Caco-2 (cell line): ENCODE measurements at places on chromosomes 12 and 14. TPM values are rescaled to one million over a fixed set of nuclear protein-coding genes. Genes with fewer than 3 reads are reported as not detected.

GRCh38 chr12:54159140-54159539 is 29.6 kb downstream of the SMUG1 start:
- peak; percentile 86 for DNase-seq

OR6C4 gene
- total RNA-seq, result not detected in 2 replicates

- DNase-seq, result no peak
Observed at GRCh38 chr12:104342147-104342546, 38.6 kb downstream of the EID3 start.

GRCh38 chr12:89346741-89347324 is 5.5 kb downstream of the DUSP6 start:
- no peak for DNase-seq

DNA sequence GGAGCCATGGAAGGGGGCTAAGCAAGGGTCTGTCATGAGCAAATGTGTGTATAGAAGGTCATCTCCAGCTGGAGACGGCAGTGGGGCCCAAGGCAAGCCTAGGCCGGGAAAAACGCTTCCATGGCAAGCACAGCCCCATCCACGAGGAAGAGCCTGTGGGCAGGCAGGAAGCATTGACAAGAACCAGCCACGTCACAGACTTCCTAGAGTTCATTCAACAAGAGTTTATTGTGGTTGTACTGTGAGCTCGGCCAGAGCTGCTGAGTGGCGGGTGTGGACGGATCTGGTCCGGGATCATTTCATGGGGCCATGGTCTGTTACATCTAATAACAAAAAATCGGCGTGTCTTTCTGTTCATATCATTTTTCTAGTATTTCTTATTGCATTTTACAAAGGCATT is 311.7 kb downstream of the TMEM121 start:
- DNase-seq, result no peak

MAP4K5 gene
- 48.4 and 48.6 TPM in 2 replicates for total RNA-seq

OR4E2 gene
- total RNA-seq, result not detected in 2 replicates

DNA sequence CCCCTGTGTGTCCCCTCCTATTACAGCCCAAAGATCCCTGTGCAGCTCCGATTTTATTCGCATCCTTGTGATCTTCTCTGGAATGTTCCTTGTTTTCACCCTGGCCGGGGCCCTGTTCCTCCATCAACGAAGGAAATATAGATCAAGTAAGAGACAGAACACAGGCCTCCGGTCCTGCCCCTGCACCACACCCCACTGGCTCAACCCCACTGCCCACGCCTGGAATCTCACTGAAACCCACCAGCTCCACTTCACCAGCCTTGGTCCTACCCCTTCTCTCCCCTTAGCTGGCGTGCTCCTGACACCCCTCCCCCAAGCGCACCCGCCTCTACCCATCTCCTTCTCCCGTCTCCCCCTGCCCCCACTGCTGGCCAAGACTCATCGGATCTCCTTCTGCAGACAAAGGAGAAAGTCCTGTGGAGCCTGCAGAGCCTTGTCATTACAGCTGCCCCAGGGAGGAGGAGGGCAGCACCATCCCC is 934 bp upstream of the TAPBPL start:
- DNase-seq, result no peak

DNA sequence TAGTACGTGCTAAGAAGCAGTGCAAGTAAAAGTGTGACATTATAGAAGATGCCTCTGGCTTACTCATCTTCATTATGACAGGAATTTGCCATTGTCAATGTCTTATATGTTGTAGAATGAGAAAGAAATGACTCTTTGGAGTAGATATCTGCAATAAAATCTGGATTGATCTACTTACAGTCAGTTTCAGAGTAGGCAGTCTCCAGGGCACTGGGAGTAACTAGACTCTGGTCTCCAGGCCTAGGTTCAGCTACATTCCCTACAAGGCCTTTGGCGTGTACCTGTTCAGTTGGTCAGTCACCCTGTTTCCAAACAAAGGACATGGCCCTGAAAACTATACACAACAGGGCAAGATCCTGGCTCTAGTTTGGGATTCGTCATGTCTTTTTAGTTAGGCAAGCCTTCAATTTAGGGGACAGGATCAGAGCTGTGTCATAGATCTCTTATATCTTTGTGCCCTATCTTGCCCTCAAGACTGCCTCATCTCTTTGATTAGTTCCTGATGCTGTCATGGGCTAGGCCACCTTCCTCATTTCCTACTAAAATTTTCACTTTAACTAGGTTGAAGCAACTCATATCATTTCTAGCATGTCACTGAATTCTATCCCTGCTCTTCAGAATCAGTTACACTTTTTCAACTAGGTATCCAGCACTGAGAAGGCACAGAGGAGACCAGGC is 410.0 kb downstream of the RAD51B start:
- DNase-seq, result no peak

GRCh38 chr12:1289371-1290155 is 298.5 kb downstream of the ERC1 start:
- no peak for DNase-seq

- DNase-seq, result no peak
Observed at GRCh38 chr14:95920769-95921438, 44.3 kb downstream of the TUNAR start.

GRCh38 chr14:98093111-98093510 is 1178.9 kb downstream of the BCL11B start:
- no peak for DNase-seq

DNA sequence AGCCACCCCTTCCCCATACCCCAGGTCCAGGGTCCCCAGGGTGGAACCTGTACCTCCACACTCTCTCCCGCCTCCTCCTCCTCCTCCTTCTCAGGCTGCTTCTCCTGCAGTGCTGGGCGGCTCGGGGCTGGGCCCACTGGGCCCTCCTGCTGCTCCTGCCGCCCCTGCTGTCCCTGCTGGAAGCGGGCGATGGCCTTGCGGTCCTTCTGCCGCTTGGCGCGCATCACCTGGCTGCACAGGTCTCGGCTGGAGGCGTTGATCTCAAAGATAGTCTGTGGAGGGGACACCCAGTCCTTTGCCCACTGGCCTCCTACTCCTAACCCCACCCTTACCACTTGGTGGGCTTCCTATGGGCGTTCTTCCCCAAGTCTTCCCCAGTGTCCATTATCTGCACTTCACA is 14.5 kb downstream of the CFAP73 start:
- DNase-seq, result no peak

GRCh38 chr14:51725061-51725460 is 73.4 kb downstream of the FRMD6 start:
- no peak for DNase-seq

GRCh38 chr12:45040977-45041376 is 9.9 kb downstream of the DBX2 start:
- DNase-seq, result no peak

DYRK2 gene
- 24.4 and 24.6 TPM in 2 replicates for total RNA-seq

TMEM233 gene
- not detected in 2 replicates for total RNA-seq

GRCh38 chr12:124496584-124496983 is 70.8 kb downstream of the NCOR2 start:
- DNase-seq, result peak; percentile 59

DNA sequence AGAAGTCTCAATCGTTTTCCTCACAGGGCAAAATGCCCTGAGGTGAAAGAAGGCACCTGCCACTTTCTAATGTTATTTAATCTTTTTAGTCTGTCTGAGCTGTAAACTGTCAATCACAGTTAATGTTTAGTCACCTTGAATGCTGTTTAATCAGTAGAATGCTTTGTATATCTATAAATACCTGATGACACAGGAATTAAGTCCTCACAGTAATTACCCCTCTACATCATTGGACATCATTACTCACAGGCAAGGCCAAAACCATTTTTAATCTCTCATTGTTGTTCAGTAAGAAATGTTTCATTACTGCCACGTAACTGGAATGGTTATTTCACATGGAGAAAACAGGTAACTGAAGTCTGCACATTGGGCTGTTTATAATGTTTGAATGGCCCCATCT is 178.8 kb downstream of the EXOC5 start:
- no peak for DNase-seq

ERBB3 gene
- 101 and 109 TPM in 2 replicates for total RNA-seq
